ENCODE measurements at places on chromosomes 7 and 10.

DNA sequence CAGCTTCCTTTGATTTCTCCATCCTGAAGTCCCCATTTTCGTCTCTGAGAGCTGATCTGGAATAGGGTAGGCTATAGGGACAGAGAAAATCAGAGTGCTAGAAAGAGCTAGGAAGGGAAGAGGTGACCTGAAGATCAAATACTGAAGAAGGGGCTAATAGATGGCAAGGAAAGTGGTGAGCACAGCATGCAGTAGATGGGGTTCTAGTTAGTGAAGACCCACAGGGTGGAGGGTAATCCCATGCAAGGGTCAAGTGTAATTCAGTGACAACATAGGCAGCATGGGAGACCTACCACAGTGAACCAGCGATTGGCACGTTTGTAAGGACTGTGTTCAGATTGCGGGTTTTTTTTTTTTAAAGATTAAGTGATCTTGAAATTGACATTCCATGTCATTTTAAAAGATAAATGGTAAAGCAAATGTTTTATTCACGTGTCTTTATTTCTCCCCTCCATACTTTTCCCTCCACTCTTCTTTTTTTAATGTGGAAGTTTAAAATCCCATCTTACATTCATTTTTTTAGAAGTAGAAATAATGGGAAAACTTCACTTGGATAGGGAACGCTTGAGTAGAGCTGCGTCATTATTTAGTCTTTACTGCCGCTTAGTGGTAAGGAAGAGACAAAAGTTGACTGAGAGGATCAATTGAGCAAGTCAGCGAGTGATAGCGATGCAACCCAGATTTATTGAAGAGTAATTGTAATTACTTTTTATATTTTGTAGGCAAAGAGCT lies 21.0 kb upstream of the ABI1 start:
- DNase-seq = no peak

GRCh38 chr10:76319661-76320060 lies 888.2 kb downstream of the LRMDA start:
- DNase-seq = no peak

DNA sequence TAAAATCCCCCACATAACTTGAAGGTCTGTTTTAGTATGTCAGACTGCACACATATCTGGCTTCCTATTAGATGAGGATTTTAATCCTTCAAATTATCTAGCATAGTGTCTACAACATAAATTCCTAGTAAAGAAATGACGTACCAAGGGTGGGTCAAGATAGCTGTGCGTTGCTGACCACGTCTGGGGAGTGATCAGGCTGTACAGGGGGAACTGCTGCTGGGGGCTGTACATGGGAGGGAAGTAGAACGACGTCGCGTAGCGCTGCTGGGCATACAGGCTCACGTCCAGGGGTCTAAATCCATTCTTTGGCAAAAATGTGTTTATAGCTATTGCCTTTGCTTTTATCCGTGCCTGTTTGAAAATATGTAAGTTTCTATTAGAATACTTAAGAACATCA lies 102.3 kb downstream of the LARP4B start:
- no peak for DNase-seq

DNA sequence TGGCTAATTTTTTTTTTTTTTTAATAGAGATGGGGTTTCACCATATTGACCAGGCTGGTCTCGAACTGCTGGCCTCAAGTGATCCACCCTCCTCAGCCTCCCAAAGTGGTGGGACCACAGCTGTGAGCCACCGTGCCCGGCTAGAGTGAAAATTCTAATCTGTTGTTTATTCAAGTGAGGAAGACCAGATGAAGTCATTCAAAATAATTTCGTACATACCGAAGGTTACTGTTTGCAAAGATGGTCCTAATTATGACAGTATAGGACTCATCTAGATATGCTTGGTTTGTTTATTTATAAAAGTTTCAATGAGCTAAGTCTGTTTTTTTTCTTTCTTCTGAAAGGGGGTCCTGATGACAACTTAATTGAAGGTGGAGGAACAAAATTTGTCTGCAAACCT lies 376.8 kb downstream of the EXOC4 start:
- no peak for DNase-seq

DNA sequence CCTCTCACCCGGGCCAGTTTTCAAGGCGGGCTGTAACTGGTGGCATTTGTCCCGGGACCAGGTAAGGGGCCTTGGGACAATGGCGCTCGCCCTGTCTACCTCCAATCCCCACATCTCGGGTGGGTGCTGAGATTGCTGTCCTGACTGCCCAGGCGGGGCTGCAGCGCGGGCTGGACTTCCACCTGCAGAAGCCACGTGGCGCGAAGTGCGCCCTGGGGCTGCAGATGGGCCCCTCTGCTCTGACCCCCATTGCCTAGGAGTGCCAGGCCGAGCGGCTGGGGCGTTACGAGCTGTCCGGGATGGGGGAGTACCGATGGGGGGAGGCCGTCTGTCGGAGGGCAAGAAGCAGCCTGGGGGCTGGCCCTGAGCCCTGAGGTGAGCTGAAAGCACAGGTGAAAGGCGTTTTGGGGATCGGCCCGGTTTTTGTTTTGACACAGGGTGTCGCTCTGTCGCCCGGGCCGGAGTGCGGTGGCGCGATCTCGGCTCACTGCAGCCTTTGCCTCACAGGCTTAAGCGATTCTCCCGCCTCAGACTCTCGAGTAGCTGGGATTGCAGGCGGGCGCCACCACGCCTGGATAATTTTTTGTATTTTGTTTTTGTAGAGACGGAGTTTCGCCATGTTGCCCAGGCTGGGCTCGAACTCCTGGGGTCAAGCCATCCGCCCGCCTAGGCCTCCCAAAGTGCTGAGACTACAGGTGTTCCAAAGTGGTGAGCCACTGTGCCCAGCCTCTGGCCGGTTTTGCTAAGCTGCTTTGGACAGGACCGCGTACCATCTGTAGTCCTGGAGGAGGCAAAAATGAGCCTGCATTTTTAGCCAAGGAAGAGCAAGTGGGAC lies at the start of gene SFXN2:
TSS of gene SFXN2 (plus strand) at position 16 of the 835 bp plus-strand sequence. CDS start 12,001 bp downstream, outside the sequence.
- peak; percentile 17 for DNase-seq

GRCh38 chr10:7264313-7264756 lies 146.5 kb downstream of the SFMBT2 start:
- DNase-seq = no peak

DNA sequence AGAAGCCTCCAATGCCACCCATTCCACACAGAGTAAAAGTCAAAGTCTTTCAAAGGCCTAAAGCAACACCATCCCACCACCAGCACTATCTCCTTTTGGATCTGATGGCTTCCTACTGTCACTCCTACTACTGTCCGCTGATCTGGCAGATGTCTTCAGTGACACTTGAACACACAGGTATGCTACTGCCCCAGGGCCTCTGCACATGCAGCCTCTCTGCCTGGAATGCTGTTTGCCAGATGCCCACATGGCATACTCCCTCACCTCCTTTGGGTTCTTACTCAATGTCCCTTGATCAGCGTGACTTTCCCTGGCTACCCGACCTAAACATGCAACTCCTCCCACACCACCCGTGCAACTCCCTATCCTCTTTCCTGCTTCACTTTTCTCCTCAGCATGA lies 512.4 kb downstream of the KCNMA1 start:
- no peak for DNase-seq

DNA sequence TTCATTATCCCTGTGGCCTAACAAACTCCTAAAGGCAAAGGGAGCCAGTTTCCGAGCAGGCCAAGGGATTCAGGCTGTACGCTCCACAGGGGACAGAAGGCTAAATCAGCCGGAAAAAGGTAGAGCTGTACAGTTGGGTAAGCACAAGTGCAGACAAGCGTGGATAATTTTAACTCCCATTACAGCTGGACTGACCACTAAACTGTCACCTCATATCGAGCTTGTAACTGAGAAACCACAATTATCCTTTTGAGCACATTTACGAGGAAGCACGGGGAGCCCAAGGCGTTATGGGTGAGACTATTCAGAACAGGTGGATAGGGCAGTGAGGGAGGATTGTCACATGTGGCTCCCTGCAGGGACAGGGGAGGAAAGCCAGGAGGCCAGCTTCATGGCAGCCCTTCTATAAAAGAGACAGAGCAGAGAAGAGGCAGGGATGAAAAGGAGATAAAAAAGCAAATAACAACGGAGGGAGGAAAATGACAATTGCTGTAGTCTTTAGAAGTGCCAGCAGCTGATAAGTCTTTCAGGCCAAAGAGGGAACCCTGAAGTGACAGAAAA lies 288.0 kb downstream of the FGFR2 start:
- no peak for DNase-seq

GRCh38 chr7:4842319-4843064 lies 19.3 kb downstream of the PAPOLB start:
- DNase-seq = no peak

DNA sequence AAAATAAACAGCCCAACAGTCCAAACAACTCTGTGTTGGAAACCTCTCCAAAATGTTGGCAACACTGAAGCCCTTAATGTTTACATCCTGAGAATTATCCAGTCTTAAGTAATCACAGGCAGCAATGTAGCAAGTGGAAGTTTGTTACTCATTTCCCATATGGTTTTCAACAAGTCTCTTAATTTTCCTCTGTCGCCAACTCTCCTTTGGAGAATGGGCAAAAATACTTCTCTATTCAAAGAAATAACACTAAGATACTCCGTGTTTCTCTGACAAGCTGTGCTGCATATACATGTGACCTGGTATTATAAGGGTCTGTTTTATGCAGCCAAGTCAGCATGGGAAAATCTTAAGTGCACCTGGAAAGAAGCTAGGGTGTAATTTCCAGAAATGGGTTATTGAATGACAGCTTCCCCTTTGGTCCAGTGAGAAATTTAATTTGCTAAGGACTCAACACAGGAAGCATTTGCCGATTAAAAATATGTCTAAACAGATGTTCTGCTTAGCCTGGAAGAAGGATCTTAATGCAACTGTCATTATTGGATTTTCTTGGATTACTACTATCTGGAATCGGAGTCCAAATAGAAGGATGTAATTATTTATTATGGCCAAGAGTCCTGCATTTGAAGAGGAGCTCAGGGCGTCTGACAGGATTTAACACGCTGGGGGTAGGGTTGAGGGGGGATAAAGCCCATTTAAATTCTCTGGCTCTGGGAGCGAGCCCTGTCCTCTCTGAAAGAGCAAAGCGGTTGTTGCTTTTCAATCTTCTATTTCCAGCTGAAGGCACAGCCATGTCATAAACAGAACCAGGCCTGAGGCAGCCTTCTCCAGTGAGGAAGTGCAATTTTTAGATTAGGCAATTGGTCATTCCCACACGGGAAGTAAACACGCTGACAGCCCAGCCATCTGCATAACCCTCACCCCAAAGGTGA lies 73.1 kb downstream of the TLL2 start:
- no peak for DNase-seq

All from stimulated activated CD8-positive, alpha-beta memory T cell treated with anti-CD3 and anti-CD28 coated beads, Interleukin-2, amount 100 ng/mL, for 1 hour (primary cell).